ENCODE measurements at places on chromosomes 3 and 15.

- DNase-seq: peak; percentile 15
Observed at GRCh38 chr3:56878074-56878473, 76.3 kb upstream of the ARHGEF3 start.

DNA sequence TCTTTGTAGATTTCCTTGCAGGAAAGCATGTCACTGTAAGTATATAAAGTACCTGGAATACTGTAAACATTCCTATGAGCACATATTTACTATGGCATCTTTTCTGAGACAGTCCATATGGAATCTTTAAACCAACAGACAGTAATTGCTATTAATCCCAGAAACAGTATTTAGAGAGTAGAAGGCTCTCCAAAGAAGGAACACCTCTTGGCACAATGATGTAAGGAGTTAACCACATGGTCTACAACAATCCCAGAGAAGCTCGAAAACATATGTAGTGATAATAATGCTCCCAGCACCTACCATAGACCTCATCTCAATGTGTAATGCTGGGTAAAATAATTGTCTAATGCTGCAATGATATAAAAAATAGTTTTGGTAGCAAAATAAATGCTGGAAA, 95.8 kb upstream of the IL12A start:
- no peak for DNase-seq

GRCh38 chr3:115552007-115552406, 71.3 kb upstream of the GAP43 start:
- DNase-seq: no peak

GRCh38 chr15:60254416-60254815, 143.4 kb downstream of the ANXA2 start:
- DNase-seq: no peak

DNA sequence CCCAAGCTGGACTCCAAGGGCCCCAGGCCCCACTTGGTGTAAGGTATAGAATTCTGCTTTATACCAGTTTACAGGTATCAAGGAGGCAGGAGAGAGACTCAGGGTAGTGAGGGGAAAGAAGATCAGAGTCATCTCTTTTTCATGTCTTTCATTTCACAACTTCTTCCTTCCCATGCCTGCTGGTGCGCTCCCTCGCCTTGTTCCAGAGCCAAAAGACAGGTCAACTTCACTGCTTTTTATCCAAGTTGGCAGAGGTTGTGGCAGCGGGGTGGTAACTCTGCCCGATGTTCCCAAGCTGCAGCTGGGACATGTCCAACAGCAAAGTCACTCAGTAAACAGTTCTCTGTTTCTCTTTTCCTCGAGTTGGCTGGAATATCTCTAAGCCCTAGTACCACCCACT, 86.3 kb upstream of the TCF12 start:
- DNase-seq: no peak

GRCh38 chr15:58999694-59000093, 12.2 kb downstream of the RNF111 start:
- no peak for DNase-seq

GRCh38 chr3:72279631-72280041, 494.7 kb upstream of the PROK2 start:
- DNase-seq: no peak

- DNase-seq: no peak
Observed at GRCh38 chr3:126828306-126828705, 124.3 kb downstream of the CHCHD6 start.

DNA sequence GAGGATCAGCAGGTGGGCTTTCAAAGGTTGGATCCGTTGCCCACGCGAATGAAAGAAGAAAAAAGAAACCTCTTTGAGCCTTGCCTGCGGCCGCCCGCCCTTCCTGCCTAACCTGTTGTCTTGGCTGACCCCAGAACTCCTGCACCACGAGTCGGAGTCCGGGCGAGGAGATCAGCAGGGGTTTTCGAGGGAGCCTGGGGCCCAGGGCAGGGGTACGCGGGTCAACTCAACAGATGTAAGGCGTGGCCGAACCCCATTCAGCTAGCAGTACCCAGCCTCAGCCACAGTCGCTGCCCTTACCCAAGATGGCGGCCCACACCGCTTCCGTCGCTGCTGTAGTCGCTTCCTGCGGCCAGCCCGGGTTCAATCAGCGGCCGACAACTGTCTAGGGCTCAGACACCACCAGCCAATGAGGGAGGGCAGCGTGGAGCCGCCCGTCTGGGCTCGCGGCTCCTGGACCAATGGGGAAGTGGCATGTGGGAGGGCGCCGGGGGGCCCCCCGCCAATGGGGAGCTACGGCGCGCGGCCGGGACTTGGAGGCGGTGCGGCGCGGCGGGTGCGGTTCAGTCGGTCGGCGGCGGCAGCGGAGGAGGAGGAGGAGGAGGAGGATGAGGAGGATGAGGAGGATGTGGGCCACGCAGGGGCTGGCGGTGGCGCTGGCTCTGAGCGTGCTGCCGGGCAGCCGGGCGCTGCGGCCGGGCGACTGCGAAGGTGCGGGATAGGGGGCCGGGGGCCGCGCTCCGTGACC, at the start of gene MANF:
Gene MANF (plus strand): TSS at position 566 of the 748 bp plus-strand sequence. CDS start 52 bp downstream, at position 618.
- peak; percentile 93 for DNase-seq

GRCh38 chr3:40313975-40314860, 4.7 kb downstream of the EIF1B start:
- DNase-seq: no peak

DNA sequence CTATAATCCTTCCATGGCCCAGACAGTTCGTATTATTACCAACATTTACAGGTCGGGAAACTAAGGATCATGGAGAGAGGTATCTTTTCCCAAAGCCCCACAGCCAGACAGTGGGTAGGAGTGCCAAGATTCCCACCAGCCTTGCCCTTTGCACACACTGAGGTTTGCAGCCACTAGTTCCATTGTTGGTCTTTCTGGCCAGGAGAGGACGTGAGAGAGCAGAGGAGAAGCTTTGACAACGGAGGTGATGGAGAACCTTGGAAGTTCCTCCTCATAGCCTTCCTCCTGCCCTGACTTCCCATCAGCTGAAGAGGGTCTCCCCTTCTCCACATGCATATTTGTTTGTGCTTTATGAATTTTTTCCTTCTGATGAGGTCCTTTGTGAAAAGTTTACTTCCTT, 50.5 kb upstream of the PLCL2 start:
- no peak for DNase-seq

DNA sequence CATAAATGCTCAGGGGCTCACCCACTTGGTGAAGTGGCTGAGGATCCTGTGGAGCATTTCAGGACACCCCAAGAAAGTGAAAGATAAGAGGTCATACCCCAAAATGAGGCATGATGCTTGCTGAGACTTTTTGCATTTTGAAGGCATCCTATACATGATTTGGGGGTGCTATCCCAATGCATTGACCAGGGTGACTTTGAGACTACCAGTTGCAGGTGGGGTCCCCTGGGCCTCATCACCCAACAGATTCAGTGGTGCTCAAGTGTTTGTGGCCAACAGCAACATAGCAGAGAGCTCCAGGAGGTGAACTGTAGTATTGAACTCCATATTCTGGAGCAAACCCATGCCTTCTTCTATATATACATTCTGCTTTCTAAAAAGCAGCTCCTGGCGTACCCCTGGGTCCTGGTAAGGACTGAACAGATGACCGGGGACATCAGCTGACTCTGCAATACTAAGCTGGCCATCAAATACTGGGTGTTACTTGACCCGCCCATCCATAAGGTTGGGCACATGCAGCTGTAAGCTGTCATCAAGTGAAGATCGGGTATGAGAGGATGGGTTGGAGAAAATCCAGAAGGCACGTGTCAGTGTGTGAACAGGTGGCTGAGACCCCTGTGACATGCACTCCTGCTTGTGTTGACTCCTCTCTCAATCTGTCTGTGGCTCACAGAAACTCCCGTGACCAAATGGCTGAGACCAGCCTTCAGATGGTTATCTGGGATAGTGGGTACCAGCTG, 143.3 kb downstream of the KLF13 start:
- DNase-seq: no peak

GRCh38 chr3:126018995-126019394, 50.0 kb downstream of the ROPN1B start:
- no peak for DNase-seq

- no peak for DNase-seq
Observed at GRCh38 chr15:58369261-58369701, 62.5 kb upstream of the LIPC start.

GRCh38 chr3:46027736-46028397, 584 bp upstream of the XCR1 start:
- no peak for DNase-seq

DNA sequence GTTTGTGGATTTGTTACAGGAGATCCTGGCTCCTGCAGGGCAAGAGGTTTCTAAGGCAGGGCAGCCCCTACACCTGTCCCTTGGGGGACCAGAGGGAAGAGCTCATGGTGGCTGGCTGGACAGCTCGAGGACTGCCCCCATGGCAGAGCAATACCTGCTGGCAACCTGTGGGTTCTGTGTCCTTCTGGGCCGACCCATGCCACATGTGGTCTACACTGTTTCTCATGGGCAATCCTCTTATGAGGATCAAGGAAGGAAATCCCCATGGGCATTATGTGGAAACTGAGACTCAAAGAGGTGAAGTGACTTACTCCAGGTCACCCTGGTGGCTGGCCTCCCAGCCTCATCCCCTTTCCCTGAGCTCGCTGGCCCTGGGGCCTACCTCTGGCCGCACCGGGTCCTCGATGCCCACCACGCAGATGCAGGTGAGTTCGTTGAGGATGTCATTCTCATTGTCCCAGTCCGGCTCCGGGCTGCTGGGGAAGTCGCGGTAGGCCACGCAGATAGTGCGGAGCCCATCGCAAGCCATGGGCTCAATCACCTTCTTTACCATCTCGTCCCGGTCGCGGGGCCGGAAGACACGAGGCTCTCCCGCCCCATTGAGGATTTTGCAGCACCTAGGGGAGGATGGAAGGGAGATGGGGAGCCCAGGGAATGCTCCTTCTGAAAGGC, 37.5 kb upstream of the SEC13 start:
- DNase-seq: no peak

DNA sequence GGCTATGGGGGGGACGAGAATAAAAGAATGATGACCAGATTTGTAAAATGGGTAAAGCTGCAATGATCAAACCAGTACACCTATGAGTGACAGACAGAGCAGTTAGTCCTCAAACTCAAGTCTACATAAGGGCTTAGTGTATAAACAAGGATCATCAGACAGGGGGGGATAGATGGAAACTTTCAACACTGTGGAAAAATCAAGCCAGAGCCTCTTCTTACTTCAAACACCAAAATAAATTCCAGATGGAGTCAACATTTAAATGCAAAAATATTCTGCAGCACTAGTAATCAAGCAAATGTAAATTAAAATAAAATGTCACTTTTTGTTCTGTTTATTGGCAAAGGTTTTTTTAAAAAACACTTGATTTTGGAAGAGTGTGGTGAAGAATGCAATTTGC, 205.9 kb upstream of the RGMA start:
- no peak for DNase-seq

- no peak for DNase-seq
Observed at GRCh38 chr3:128195369-128195768, 42.1 kb downstream of the EEFSEC start.

DNA sequence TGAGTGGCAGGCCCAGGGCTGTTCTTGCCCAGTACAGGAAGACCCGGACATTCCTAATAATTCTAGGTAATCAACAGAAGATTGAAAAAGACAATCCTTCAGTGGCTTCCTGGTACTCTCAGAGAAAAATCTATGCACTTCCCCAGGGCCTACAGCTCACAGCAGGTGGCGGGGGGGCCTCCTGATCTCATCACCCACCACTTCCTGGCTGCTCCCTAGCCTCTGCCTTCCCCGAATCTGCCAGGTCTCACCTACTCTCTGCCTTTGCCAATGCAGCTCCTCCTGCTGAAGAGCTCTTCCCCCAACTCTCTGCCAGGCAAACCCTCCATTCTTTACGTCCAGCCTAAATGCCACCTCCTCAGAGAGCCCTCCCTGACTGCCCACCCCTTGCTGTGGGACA, 37.5 kb downstream of the EHD4 start:
- DNase-seq: peak; percentile 15

- DNase-seq: no peak
Observed at GRCh38 chr3:46228260-46229242, 13.7 kb upstream of the CCR3 start.

DNA sequence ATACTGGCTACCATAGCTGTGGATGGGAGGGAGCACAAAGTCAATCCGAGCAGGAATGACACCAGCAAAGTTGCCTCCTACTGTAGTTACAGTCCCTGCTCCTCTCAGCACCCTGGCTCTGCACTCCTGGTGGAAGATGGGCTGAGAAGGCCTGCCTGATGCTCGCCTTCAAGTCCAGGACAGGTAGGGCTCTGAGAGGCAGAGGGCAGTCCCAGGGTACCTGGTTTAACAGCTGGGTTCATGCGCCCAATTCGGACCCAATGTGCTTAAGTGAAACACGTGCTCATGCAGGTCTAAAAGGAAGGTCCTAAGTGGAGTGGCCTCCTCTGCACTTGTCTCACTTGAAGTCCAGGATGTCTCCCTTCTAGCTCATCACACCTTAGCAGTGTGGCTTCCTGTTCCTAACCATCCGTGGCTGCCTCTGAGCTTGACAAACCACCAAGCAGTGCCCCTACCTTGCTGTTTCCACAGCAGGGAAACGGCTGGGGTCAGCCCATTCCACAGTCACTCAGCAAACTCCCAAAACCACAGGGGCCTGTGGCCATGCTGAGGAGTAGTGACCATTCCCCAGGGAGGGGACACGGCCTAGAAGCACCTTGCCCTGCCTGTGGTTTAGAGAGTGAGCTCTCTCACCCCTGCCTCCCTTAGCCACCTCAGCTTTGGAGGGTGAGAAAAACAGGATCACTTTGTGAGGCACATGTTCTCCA, 3.9 kb upstream of the MUSTN1 start:
- no peak for DNase-seq

- no peak for DNase-seq
Observed at GRCh38 chr15:29204369-29204755, 65.3 kb downstream of the NSMCE3 start.

GRCh38 chr3:192850451-192850981, 67.1 kb downstream of the MB21D2 start:
- DNase-seq: no peak

DNA sequence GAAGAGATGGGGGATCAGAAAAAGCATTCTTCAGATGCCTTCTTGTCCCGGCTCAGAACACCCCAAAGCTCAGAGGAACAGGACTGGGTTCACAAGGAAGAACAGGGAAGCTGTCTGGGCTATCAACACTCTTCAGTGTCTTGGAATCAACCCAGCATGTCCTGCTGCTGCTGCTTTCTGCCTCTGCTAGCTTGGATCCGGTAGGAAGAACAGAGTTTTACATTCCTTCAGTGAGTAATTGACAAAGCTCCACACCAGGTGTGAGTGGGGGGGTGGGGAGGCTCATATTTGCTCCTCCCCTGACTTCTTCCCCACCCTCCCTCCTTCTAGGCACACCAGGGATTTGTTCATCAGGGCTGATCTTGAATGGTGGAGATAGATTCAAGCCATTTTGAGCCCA, 13.1 kb upstream of the ETV5 start:
- no peak for DNase-seq

GRCh38 chr15:82943176-82943575, 9.3 kb downstream of the HOMER2 start:
- DNase-seq: no peak

DNA sequence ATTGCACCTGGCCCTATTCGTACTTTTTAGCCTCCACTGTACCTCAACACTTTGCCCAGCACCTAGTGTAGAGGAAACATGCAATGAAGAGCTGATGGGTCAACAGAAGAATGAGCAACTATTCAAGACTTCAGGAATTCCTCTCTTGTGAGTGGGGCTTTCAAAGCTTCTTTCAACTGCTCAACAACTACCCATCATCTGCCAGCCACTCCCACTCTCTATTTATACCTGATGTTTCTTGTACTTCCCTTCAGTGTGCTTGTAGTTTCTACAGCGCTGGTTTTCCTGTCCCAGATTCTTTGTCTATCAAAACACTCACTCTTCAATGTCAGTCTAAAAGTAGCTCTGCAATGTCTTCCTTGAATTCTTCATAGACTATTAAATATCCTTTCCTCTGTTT, 168.3 kb upstream of the LPP start:
- no peak for DNase-seq

All from activated naive CD4-positive, alpha-beta T cell (primary cell).